Stimulated activated CD8-positive, alpha-beta memory T cell treated with anti-CD3 and anti-CD28 coated beads, Interleukin-2, amount 100 ng/mL, for 1 hour (primary cell): ENCODE measurements at places on chromosomes 3 and 15.

GRCh38 chr15:54638666-54639065 lies 558.1 kb downstream of the RSL24D1 start:
- no peak for DNase-seq

- no peak for DNase-seq
These were observed 4.5 kb upstream of the MGA start for GRCh38 chr15:41655716-41656115.

DNA sequence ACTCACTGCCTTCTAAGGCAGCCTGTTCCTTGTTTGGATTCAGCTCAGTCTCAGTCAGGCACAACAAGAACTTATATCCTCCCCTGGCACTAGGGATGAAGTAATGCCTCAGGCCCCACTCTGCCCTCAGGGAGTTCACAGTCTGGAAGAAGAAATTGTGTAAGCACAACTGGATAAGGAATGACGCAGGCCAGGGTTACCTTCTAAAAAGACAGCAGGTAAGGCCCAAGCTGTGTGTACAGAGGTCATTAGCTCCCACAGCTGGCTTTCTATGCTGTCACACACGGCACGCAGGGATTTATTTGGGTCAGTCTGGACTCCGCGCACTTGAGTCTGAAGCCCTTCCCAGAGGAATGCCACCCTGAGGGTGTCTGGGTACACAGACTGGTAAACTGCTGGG lies 82.9 kb downstream of the IQSEC1 start:
- DNase-seq, result no peak

DNA sequence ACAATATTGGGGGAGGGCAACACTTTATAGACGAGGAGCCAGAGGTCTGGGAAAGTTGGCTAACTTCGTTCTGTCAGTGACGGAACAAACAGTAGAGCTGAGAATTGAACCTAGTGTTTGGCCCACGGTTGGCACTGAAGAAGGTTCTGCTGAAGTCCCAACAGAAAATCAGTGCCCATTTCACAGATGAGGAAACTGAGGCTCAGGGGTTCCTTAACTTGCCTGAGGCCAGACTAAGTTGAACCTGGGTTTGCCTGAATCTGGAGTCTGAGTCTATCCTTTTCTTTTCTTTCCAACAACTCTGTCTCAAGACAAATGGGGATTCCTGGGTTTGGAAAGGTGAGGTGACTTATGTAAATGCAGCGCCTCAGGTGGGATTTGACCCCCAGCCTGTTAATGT lies 55.1 kb downstream of the SLC6A6 start:
- DNase-seq, result no peak

DNA sequence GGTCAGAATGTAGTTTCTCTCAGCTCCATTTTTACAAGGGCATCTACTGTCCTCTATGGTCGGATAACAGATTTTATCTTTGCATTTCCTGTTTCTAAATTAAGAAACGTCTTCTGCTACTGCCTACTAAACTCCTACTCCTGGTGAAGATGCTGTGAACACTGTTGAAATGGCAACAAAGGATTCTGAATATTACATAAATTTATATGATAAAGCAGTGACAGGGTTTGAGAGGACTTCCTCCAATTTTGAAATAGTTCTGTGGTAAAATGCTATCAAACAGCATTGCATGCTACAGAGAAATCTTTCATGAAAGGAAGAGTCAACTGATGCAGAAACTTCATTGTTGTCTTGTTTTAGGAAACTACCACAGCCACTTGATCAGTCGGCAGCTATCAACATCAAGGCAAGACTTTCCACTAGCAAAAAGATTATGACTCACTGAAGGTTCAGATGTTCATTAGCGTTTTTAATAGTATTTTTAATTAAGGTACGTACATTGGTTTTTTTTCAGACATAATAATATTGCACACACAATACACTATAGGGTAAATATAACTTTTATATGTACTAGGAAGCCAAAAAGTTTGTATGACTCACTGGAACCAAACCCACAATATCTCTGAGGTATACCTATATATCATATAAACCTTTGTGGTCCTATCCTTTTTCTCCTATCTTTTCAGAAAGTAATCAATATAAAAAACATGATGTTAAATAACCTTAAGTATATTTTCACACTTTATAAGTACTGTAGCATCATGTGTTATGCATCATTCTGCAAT lies 156.1 kb downstream of the STAG1 start:
- DNase-seq, result no peak

DNA sequence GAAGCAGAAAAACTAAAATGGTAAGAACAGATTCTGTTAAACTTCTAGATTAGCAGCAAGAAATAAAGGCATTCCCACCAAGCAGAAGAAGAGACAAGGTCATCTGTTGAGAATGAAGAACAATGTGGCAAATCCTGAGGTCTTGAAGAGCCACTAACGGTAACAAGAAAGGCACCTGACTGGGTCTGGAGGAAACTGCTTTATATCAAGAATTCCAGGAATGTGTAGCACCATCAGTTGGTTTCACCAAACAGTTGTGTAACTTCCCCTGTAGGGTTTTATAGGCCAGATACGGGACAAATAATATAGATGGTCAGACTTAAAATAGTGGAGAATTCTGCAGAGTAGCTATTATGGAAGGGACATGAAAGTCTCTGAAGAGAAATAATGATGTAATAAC lies 57.3 kb downstream of the ACAP2 start:
- DNase-seq, result no peak

GRCh38 chr3:190005343-190006113 lies 115.2 kb downstream of the P3H2 start:
- DNase-seq, result no peak

GRCh38 chr3:179181021-179181472 lies 32.9 kb downstream of the PIK3CA start:
- no peak for DNase-seq

DNA sequence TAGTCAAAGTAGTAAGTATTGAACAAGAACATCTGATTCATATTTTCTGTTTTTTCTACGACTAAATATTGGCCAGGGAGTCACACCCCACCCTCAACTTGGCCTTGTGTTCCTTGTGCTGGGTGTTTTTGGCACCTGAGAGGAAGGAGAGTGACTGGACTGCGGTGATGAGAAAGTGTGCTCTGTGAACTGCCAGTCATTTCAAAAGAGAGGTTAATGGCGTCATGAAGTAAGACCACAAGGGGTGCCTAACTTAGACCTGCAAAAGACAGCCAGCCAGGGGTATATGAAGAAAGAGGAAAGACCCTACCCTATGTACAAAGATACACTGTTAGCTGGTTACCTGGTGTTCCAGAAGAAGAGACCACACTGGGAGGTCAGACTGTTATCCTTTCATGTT lies 58.4 kb upstream of the COL8A1 start:
- DNase-seq, result no peak

DNA sequence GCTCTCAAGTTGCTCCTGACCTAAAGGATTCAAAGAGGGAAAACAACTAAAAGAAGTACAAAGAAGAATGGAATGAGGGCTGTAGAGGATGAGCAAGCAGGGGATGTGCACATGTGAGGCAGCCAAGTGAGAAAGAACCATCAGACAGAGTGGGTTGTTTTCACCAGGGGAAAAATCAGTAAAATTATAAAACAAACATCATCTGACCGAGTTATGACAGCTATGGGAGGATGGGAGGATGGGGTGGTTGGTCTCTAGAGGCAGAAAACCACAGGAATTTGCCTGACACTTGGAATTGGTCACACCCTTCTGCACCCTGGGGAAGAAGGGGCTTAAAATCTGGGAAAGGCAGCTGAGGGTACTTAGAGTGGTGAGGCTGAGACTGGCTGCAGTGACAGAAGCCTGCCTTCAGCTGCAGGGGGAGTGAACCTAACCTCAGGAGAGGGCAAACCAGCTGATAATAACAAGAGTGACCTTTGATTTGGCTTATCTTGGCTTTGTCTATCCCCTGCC lies 10.1 kb downstream of the ARHGAP31 start:
- no peak for DNase-seq

- DNase-seq, result no peak
These were observed 35.0 kb downstream of the MLH1 start for GRCh38 chr3:37028329-37028728.
